ENCODE measurements at places on chromosomes 7 and 10.

DNA sequence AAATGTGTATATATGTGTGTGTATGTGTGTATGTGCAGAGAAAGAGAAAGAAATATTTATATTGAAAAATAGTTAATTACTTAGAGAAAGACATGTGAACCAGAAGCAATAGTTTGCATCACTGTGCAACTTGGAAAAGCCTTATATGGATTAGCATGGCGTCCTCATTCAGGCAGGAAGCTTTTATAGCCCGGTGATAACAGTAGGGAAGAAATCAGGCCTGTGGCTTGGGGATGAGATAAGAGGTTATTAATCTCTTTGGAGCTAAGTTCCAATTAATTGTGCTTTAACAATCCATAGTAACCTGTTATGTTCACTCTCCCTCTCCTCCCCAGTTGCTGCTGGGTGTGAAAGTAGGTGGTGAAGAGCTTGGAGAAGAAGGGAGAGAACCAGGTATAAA is 36.5 kb downstream of the IFIT5 start:
- DNase-seq: no peak

DNA sequence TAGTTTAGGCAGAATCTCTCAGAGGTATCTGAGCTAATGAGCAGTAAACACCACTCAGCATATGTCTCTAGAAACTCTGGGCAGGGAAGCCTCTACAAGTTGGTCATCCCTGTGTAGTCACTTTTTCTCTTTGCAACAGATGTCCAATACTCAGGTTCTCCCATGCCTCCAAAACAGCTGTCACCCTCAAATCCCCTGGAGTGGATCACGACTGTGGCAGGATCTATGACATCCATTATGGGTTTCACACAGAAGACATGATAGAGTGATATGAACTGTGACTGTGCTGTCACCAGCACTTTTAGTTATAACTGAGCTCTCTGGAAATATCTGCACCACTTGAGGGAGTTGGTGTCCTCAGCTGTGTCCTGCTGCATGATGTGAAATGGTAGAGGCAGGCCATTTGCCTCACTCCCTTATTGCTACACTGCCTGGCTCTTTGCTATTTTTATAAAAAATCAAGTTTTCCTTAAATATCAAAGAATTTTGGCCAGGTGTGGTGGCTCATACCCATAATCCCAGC is 24.1 kb upstream of the ZNRF2 start:
- DNase-seq: no peak

GRCh38 chr7:155509359-155509724 is 37.0 kb downstream of the CNPY1 start:
- no peak for DNase-seq

- no peak for DNase-seq
These were observed 1057.5 kb downstream of the NRG3 start for GRCh38 chr10:82932451-82932850.

DNA sequence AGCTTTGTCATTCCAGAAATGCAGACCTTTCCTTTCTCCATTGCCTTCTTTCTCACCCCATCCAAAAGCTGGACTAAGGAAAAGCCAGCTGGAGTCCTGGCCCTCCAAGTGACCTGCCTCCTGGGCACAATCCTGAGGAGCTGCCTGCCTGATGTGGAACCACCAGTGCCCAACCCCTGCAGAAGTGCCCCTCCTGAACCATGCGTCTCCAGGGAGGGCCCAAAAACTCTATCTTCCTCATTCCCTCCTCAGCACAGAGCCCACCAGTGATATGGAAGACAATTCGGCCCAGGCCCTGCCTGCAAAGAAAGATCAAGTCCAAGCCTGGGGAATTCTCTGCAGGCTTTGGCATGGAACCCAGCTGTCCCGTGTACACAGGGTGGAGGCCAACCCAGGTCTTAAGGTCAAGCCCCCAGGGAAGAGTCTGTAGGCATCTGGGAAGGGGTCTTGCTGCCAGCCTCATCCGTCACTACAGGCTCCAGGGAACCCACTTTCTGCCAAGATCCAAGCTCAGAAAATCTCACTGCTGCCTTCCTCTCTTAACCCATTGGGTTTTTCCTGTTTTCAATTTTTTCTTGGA is 3.5 kb upstream of the GRID1 start:
- DNase-seq: no peak

GRCh38 chr7:47225387-47226131 is 356.4 kb downstream of the TNS3 start:
- DNase-seq: no peak

GRCh38 chr7:131159961-131160361 is 167.7 kb upstream of the MKLN1 start:
- no peak for DNase-seq

DNA sequence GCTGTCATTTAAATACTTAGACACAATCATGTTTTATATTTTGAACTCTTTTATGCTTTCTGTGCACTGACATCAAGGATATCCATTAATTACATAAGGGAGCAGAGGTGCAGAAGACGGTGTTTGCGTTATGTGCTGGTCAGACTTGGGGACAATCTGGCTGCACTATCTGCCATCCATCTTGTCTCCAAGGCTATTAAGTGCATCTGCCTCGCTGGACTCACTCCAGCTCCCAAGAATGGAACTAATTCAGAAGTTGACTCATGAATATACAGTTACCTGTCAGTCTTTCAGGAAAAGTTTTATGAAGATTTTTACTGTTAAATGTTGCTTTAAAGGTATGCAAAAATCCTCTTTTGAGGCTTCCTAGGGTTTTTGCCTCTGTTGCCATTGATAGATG is 391.0 kb downstream of the SUGCT start:
- DNase-seq: no peak

GRCh38 chr7:145511004-145511403 is 605.6 kb upstream of the CNTNAP2 start:
- DNase-seq: no peak

DNA sequence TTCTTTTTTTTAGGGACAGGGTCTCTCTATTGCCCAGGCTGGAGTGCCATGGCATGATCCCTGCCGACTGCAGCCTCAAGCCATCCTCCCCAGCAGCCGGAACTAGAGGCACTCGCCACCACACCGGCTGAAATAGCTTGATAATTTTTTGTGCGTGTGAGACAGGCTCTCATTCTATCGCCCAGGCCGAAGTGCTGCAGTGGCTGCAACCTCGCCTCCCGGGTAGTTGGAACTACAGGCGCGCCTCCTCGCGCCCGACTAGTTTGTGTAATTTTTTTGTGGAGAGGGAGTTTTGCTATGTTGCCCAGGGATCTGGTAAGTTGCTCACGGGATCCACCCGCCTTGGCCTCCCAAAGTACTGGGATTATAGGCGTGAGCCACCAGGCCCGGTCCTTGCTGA is 1.9 kb downstream of the BUD23 start:
- DNase-seq: no peak

GRCh38 chr7:30726296-30727006 is 25.5 kb upstream of the INMT start:
- no peak for DNase-seq

GRCh38 chr10:72087969-72088888 is at the start of gene SPOCK2:
Gene SPOCK2 (minus strand): TSS chr10:72088551. CDS start chr10:72088328, 223 bp downstream.
- DNase-seq: no peak

All from T1000 (cell line).